H9 (cell line): ENCODE measurements at places on chromosomes 1 and 21. TPM values are rescaled to one million over a fixed set of nuclear protein-coding genes. Genes with fewer than 3 reads are reported as not detected.

- H3K4me1 ChIP-seq, result no peaks in the 10 kb centered on the region; the same call in 1 of the 2 replicates
- no peak overlapping the region for H3K27ac ChIP-seq
- DNase-seq, result no peak
- no peaks in the 10 kb centered on the region for H3K36me3 ChIP-seq
- no peaks in the 10 kb centered on the region for H3K27me3 ChIP-seq
- no peak overlapping the region for H3K4me3 ChIP-seq
These were observed 81.0 kb downstream of the GLIS1 start for GRCh38 chr1:53657891-53658396.

DNA sequence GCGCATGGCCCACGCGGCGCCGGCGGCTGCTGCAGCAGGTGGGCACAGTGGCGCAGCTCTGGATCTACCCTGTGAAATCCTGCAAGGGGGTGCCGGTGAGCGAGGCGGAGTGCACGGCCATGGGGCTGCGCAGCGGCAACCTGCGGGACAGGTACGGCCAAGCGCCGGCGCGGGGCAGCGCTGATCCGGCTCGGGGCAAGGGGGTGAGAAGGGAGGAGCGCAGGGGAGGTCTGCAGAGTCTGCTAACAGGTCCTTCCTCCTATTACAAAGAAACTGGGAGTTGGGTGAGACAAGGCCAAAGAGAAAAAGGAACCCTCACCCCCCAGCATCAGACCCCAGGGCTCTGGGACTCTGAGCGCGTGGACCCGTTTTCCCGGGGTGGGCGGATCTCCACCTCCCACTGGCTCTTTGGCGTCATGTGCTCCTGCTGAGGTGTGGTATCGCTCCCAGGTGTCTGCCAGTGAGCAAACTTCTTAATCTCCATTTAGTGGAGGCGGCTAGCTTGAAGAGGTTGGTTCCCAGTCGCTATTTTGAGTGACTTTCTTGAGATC lies 431 bp downstream of the MTARC1 start:
- H3K27ac ChIP-seq, result no peak overlapping the region
- H3K4me1 ChIP-seq, result peaks cover 4% of the 10 kb centered on the region; the same call in 1 of the 2 replicates
- peaks cover 5% of the 10 kb centered on the region for H3K36me3 ChIP-seq
- peak; percentile 67 for DNase-seq
- H3K4me3 ChIP-seq, result peak overlapping the region; percentile 87

GRCh38 chr1:112704934-112705627 lies 1.8 kb downstream of the RHOC start:
- H3K27me3 ChIP-seq, result peaks cover 4% of the 10 kb centered on the region; the same call in 1 of the 2 replicates
- H3K36me3 ChIP-seq, result peaks cover 35% of the 10 kb centered on the region
- peak overlapping the region; percentile 72 for H3K4me3 ChIP-seq
- DNase-seq, result peak; percentile 97
- peaks cover 15% of the 10 kb centered on the region for H3K4me1 ChIP-seq
- no peak overlapping the region for H3K27ac ChIP-seq

DNA sequence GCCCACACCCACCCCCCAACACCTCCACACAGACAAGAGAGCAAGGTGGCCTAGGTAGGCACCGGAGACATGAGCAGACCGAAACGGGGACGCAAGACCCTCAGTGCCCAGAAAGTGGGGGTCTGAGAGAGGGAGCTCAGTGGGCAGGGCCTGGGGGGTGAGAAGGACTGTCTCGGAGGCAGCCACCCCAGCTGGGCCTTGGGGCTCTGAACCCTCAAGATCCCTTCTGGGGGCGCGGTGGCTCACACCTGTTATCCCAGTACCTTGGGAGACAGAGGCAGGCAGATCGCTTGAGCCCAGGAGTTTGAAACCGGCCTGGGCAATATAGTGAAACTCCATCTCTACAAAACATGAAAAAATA lies 9.1 kb upstream of the GNB1 start:
- no peaks in the 10 kb centered on the region for H3K27me3 ChIP-seq
- H3K36me3 ChIP-seq, result no peaks in the 10 kb centered on the region
- H3K27ac ChIP-seq, result no peak overlapping the region
- H3K4me1 ChIP-seq, result 0 out of 2 replicates have a peak, but pooled peaks cover under 1% of the 10 kb centered on the region
- DNase-seq, result no peak
- H3K4me3 ChIP-seq, result no peak overlapping the region

DNA sequence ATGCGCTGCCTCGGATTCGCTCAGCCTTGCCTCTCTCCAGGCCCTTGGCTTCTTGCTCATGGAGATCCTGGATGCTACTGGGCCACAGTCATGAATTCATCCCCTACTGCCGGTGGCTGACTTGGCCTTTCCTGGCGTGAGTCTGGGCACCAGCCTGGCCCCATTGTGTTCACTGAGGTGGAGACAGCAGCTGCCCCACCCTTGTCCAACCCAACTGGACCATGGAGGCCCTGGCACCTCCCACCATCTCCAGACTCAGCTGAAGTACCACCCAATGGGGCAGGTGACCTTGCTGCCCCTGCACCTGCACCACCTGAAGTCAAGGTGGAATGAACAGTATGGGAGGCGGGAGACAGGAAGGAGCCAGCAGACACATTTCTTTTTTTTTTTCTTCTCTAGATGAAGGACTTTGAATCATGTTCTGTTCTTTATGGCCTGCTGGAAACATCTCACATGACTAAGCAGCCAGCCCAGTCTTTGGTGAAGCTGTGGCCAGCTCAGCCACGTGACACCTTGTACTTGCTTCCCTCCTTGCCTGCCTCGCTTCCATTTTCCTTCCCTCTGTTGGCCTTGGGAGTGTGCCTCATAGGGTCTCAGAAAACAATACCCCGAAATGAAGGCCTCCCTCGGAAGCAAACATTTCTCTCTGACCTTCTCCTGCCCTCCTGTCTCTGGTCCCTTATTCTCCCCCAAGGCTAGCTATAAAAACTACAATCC lies 3.8 kb upstream of the SLC30A2 start:
- no peak overlapping the region for H3K27ac ChIP-seq
- H3K4me1 ChIP-seq, result no peaks in the 10 kb centered on the region
- DNase-seq, result no peak
- no peak overlapping the region for H3K4me3 ChIP-seq
- H3K36me3 ChIP-seq, result no peaks in the 10 kb centered on the region
- peaks cover 40% of the 10 kb centered on the region for H3K27me3 ChIP-seq

- H3K27ac ChIP-seq, result no peak overlapping the region
- H3K36me3 ChIP-seq, result no peaks in the 10 kb centered on the region; the same call in 2 of the 3 replicates
- no peak for DNase-seq
- no peaks in the 10 kb centered on the region for H3K4me1 ChIP-seq
These were observed 45.3 kb downstream of the SASS6 start for GRCh38 chr1:100087396-100087795.

DNA sequence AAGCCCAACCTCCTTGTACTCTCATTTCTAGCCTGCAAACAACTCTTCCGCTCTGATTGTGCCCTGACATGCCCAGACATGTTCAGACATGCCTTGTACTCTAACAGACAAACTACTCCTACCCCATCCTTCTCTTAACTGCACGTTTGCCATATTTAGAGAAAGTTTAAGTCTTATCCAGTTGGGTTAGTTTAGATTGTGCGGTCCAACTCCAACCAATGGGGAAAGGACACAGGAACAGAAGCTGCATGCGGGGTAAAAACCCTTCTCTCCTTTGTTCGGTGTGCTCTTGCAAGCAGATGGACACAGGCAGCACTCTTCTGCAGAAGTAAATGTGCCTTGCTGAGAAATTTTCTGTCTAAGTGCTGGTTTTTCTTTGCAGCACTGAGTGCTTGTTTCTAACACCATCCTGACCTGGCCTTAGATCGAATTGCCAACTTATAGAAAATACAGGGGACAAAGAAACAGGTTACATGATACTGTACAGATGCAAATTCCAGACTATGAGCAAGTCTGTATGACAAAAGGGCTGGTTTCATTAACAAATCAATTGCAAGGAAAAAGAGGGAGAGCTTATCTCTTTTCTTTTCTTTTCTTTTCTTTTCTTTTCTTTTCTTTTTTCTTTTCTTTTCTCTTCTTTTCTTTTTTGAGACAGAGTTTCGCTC lies 35.8 kb upstream of the IFNGR2 start:
- DNase-seq, result peak; percentile 76
- H3K4me1 ChIP-seq, result no peaks in the 10 kb centered on the region

DNA sequence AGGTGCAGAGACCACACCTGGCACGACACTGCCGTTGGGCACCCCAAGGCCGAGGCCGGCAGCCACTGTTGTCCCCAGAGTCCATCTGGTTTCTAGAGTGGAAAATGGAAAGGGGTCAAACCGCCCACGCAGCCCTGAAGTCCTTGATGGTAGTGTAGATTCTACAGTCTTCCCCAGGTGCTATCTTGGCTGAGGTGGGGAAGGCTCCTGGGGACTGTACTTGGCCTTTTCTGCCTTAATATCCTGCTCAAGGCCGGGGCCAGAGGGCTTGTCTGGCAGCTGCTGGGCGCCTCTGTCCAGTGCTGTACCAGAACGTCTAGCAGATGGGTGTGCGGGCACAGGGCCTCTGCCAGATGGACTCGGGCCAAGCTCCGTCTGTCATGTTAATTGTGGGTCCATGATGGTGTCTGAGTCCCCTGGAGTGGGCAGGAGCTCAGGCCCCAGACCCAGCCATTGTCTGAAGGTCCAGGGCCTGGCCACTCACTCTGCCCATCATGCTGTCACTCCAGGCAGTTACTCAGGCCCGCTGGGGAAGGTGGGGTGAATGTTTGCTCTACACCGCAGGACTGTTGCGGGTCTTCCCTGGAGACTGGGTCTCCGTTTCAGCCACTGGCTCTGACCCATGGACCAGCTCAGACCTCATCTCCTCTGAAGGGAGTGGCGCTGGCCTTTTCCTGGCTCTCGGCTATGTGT lies 161.9 kb upstream of the COL6A1 start:
- H3K27ac ChIP-seq, result no peak overlapping the region
- H3K4me1 ChIP-seq, result no peaks in the 10 kb centered on the region
- no peaks in the 10 kb centered on the region for H3K36me3 ChIP-seq
- no peak for DNase-seq
- H3K4me3 ChIP-seq, result no peak overlapping the region
- H3K27me3 ChIP-seq, result no peaks in the 10 kb centered on the region

GRCh38 chr21:21324297-21324696 lies 326.1 kb downstream of the NCAM2 start:
- peak; percentile 36 for DNase-seq
- no peaks in the 10 kb centered on the region for H3K4me1 ChIP-seq
- H3K27ac ChIP-seq, result no peak overlapping the region
- no peaks in the 10 kb centered on the region for H3K36me3 ChIP-seq

- H3K4me1 ChIP-seq, result peaks cover 4% of the 10 kb centered on the region; the same call in 1 of the 2 replicates
- peak overlapping the region; percentile 99 for H3K4me3 ChIP-seq
- peaks cover 21% of the 10 kb centered on the region for H3K36me3 ChIP-seq
These were observed 1.2 kb downstream of the LRIG2 start for GRCh38 chr1:113074237-113074636.

DNA sequence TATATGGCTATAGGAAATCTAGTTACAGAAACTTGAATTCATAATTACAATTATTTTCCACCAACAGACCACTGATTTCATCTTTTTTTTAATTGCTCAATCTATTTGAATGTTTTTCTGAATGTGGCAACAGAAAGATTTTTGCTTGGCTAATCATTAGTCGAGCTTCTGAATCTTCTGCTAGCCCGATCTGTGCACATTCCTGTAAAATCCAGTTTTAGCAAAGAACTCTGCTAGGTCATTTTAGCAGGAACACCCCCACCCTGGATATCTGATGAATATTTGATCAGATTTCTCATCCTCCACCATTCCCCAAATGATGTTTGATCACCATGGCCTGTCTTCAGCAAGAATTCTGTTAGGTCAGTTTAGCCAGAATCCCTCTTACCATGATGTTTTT lies 176.3 kb downstream of the LEPR start:
- no peaks in the 10 kb centered on the region for H3K36me3 ChIP-seq
- H3K4me1 ChIP-seq, result no peaks in the 10 kb centered on the region
- no peaks in the 10 kb centered on the region for H3K27me3 ChIP-seq
- DNase-seq, result no peak

GRCh38 chr1:159835862-159836525 lies 9.3 kb downstream of the SLAMF8 start:
- no peak overlapping the region for H3K4me3 ChIP-seq
- no peaks in the 10 kb centered on the region for H3K4me1 ChIP-seq
- no peaks in the 10 kb centered on the region for H3K27me3 ChIP-seq
- no peak overlapping the region for H3K27ac ChIP-seq
- DNase-seq, result no peak

DNA sequence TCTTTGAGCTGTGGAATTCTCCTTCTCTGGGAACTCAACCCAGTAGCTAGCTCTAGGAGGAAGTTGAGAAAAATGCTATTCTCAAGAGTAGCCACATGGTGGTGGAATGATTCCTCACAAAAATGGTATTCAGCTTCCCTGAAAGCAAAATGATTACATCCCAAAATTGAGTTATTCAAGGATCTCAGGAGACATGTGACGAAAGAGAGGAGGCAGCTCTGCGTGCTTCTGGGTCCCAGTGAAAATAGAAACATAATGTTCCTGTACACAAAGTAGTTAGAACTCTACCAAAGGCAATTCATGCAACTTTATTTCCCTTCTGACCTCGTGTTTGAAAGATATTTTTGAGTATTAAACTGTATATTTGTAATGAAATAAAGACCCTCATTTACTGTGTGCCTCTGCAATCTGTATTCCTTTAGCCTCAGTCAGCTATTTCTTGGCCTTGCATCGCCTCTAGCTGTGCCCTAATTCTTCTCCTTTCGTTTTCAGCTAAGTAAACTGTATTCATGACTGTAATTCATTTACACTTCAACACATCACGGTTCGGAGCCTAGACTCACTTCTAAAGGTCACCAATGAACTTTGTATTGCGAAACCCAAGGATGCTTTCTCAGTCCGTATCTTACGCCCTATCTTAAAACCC lies 167.3 kb downstream of the FASLG start:
- no peaks in the 10 kb centered on the region for H3K36me3 ChIP-seq
- no peak overlapping the region for H3K27ac ChIP-seq
- H3K27me3 ChIP-seq, result no peaks in the 10 kb centered on the region

DNA sequence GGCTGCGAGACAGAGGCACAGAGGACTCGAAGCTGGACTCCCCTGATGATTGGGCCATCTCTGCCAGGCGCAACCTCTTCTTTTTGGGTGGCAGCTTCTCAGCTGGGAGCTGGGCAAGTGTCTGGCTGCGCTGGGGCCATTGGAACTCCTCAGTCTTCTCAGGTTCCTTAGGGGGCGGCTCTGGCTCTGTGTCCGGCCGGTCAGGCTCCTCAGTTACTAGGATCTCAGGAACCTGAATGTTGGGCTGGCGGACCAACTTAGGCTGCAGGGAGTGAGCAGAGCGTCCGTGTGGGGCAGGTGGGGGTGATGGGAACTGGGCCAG lies 97.5 kb upstream of the EDN2 start:
- H3K4me3 ChIP-seq, result no peak overlapping the region
- no peak overlapping the region for H3K27ac ChIP-seq
- no peaks in the 10 kb centered on the region for H3K36me3 ChIP-seq
- H3K27me3 ChIP-seq, result no peaks in the 10 kb centered on the region; the same call in 1 of the 2 replicates

SH3GLB1 gene
- total RNA-seq, result 36.6 and 37.4 TPM in 2 replicates

PALMD gene
- total RNA-seq, result not detected in 2 replicates

HHAT gene
- total RNA-seq, result 0.48 and 0.83 TPM in 2 replicates

RXRG gene
- not detected in 2 replicates for total RNA-seq

ADAMTS5 gene
- 0.90 and 0.99 TPM in 2 replicates for total RNA-seq

CD46 gene
- total RNA-seq, result 89.2 and 90.0 TPM in 2 replicates

UBXN10 gene
- 0.59 and 0.90 TPM in 2 replicates for total RNA-seq

FCAMR gene
- not detected in 2 replicates for total RNA-seq

DDAH1 gene
- total RNA-seq, result 36.0 and 36.3 TPM in 2 replicates

TMEM269 gene
- total RNA-seq, result 0.17 and 0.44 TPM in 2 replicates

LDLRAD2 gene
- 0.88 and 1.0 TPM in 2 replicates for total RNA-seq
